ENCODE measurements at places on chromosomes 5 and 9.

DNA sequence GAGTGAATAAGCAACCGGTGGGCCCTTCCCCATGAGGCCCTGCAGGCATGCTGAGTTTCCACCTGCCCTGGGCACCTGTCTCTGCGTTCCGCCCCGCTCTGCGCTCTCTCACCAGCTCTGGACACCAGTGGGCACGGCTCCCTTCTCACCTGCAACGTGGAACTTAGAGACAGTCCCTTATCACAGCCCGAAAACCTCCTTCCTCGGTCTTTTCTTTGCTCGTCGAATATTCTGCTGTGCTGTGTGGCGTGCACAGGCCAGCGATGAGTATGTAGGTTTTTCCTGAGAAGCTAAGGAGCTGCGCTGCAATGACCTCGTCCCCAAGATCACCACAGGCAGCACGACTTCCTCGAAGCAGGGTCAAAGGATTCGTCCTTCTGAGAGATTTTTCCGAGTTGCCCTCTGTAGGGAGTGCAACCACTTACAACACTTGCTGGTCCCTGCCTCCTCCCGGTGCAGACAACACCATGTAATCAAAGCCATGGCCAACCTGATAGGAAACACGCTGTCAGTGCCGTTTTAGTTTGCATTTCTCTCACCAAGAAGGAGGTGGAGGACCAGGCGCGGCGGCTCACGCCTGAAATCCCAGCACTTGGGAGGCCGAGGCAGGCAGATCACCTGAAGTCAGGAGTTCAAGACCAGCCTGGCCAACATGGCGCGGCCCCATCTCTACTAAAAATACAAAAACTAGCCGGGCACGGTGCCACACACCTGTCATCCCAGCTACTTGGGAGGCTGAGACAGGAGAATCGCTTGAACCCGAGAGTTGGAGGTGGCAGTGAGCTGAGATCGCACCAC lies 27.2 kb upstream of the NOTCH1 start:
- H3K27me3 ChIP-seq, result no peaks in the 10 kb centered on the region
- H3K4me3 ChIP-seq, result no peak overlapping the region
- no peak for DNase-seq
- no peak overlapping the region for H3K27ac ChIP-seq
- no peaks in the 10 kb centered on the region for H3K4me1 ChIP-seq
- H3K36me3 ChIP-seq, result no peaks in the 10 kb centered on the region

GRCh38 chr5:118580949-118581348 lies 407.4 kb downstream of the DTWD2 start:
- no peaks in the 10 kb centered on the region for H3K4me1 ChIP-seq
- H3K36me3 ChIP-seq, result no peaks in the 10 kb centered on the region
- H3K27me3 ChIP-seq, result no peaks in the 10 kb centered on the region
- H3K27ac ChIP-seq, result no peak overlapping the region

DNA sequence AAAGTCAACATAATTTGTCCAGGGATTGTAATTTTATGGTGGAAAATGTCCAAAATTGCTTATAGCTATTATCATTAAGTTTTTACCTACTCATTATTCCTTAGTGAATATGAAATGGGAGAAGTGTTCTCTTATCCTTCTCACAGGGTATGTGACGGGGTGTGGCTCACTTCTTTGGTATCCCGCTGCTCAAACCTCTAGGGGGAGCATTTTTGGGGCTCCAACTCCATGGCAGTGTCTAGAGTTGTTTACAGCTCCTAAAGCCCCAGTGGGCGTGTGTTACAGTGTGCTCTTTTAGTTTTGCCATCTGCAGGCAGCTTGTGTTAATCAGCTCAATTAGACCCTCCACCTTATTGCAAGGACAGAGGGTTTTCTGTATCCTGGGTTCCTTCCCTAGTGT lies 89.4 kb downstream of the CDKN2A start:
- DNase-seq, result no peak
- H3K36me3 ChIP-seq, result no peaks in the 10 kb centered on the region
- H3K27ac ChIP-seq, result no peak overlapping the region
- no peak overlapping the region for H3K4me3 ChIP-seq
- no peaks in the 10 kb centered on the region for H3K4me1 ChIP-seq
- H3K27me3 ChIP-seq, result no peaks in the 10 kb centered on the region

GRCh38 chr5:77181596-77182304 lies 28.7 kb upstream of the PDE8B start:
- H3K4me1 ChIP-seq, result no peaks in the 10 kb centered on the region
- H3K4me3 ChIP-seq, result no peak overlapping the region
- no peak overlapping the region for H3K27ac ChIP-seq
- H3K27me3 ChIP-seq, result peaks cover 10% of the 10 kb centered on the region
- DNase-seq, result no peak
- H3K36me3 ChIP-seq, result no peaks in the 10 kb centered on the region

DNA sequence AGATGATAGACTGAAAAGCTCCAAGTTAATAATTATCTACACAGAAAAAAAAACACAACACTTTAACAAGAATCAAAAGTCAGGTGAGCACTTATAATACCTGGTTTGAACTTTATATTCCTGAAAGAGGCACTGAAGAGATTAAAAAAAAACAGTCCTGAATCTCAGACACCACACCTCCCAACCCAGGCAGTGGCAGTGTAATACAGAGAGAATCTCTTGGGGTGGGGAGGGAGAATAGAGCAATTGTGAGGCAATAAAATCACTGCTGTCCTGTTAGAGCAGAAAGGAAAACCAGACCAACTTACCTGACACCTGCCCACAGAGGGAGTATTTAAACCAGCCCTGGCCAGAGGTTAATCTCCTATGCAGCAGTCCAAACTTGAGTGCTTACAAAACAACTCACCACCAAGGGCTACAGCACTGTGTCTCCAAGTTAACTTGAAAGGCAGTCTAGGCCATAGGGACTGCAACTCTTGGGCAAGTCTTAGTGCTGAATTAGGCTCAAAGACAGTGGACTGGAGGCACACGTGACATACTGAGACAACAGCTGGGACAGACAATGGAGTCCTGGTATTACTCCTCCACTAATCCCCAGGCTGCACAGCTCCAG lies 54.2 kb downstream of the SLCO4C1 start:
- DNase-seq, result no peak
- H3K27me3 ChIP-seq, result no peaks in the 10 kb centered on the region
- H3K27ac ChIP-seq, result no peak overlapping the region
- no peaks in the 10 kb centered on the region for H3K36me3 ChIP-seq

- no peak for DNase-seq
- H3K27ac ChIP-seq, result no peak overlapping the region
- no peaks in the 10 kb centered on the region for H3K27me3 ChIP-seq
Measured at GRCh38 chr9:127809002-127809539, 6.4 kb downstream of the FPGS start.

- no peaks in the 10 kb centered on the region for H3K27me3 ChIP-seq
- DNase-seq, result no peak
- no peaks in the 10 kb centered on the region for H3K36me3 ChIP-seq
- H3K4me1 ChIP-seq, result peaks cover 9% of the 10 kb centered on the region
Measured at GRCh38 chr9:133461975-133462374, 2.2 kb downstream of the CACFD1 start.

GRCh38 chr9:93505541-93506132 lies 52.3 kb upstream of the FAM120AOS start:
- no peak overlapping the region for H3K27ac ChIP-seq
- H3K4me1 ChIP-seq, result peaks cover 4% of the 10 kb centered on the region
- no peak overlapping the region for H3K4me3 ChIP-seq
- no peaks in the 10 kb centered on the region for H3K27me3 ChIP-seq
- no peaks in the 10 kb centered on the region for H3K36me3 ChIP-seq
- no peak for DNase-seq

GRCh38 chr5:148887123-148887881 lies 60.9 kb downstream of the ADRB2 start:
- no peak overlapping the region for H3K4me3 ChIP-seq
- no peaks in the 10 kb centered on the region for H3K27me3 ChIP-seq
- H3K27ac ChIP-seq, result no peak overlapping the region
- H3K36me3 ChIP-seq, result no peaks in the 10 kb centered on the region

DNA sequence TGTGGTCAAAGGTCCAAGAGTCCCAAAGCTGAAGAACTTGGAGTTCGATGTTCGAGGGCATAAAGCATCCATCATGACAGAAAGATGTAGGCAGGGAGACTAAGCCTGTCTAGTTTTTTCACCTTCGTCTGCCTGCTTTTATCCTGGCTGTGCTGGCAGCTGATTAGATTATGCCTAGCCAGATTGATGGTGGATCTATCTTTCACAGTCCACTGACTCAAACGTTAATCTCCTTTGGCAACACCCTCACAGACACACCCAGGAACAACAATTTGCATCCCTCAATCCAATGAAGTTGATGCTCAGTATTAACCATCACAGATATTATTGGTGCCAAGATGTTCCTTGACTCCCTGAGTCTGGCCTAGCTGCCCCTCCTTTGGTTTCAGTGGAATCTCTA lies 530.8 kb upstream of the CLINT1 start:
- H3K36me3 ChIP-seq, result no peaks in the 10 kb centered on the region
- no peak overlapping the region for H3K4me3 ChIP-seq
- no peaks in the 10 kb centered on the region for H3K27me3 ChIP-seq

DNA sequence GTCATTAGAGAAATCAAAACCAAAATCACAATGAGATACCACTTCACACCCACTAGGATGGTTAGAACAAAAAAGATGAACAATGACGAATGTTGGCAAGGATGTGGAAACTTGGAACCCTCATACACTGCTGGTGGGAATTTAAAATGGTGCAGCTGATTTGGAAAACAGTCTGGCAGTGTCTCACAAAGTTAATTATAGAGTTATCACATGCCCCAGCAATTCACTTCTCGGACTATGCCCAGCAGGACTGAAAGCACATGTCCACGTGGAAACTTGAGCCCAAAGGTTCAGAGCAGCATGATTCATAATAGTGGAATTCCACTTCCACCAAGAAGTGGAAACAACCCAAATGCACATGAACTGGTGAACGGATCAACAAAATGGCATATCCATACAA lies 85.0 kb upstream of the HRH2 start:
- no peak for DNase-seq

DNA sequence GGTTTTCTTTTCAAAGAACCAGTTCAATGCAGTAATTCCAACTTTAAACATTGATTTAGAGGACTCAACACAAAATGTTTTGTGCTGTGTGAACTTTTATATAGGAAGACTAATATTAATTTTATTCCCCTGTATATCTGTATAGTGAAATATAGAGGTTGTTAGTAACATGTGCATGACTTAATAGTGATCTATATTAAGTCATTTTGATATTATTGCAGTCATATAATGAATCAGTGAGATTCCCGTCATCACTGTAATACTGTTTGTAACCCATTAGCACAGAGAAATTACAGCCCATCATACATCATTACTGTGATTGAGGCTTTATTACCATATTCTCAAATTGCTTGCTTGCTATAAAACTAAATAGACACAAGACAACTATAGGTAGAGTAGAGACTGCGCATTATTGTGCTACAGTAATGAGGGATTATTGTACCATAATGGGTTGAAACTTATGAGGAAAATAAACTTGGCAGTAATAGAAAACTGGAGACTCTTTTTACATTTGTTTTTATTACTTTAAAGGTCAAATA lies 170.7 kb downstream of the RANBP17 start:
- DNase-seq, result no peak
- H3K4me1 ChIP-seq, result no peaks in the 10 kb centered on the region
- H3K27me3 ChIP-seq, result no peaks in the 10 kb centered on the region
- no peak overlapping the region for H3K27ac ChIP-seq

GRCh38 chr9:128901822-128902221 lies 19.0 kb upstream of the PHYHD1 start:
- H3K27ac ChIP-seq, result peak overlapping the region; percentile 82
- H3K4me1 ChIP-seq, result peaks cover 75% of the 10 kb centered on the region
- no peak for DNase-seq
- no peaks in the 10 kb centered on the region for H3K27me3 ChIP-seq

DNA sequence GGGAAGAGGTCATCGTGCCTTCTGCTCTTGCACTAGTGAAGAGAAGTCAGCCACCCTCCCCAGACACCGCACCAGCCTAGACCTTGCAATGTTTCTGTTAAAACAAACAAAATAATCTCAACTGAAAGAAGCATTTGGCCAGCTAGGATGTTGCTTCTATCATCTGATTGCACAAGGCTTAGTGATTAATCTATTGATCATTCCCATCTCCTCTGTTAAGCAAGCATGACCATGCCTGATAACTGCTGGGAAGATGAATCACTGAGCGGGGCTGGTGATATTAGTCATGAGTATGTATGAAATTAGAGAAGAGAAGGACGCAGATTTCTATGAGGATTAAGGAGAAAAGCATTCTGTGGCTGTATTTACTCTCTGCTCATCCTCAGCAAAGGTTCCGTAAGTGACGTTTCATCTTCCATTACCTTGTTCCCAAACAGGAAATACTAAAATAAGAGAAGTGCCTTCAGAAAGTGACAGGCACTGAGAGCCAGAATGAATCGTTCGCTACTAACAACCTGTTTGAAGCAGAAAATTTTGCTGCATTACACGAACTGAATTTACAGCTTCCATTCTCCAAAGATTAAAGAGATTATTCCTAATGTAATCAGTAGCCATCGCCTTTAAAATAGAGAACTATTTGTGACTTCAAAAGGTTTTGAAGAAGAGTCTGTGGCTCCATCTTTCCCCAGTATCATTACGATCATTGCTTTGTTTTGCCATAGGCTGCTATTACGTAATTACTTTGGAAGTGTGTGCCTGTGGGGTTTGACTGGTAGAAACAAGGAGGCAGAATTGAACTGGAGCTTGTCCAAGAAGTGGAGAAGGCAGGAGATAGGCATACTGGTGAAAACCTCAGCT lies 219.1 kb downstream of the MED10 start:
- DNase-seq, result no peak
- no peaks in the 10 kb centered on the region for H3K27me3 ChIP-seq
- no peak overlapping the region for H3K27ac ChIP-seq
- H3K4me1 ChIP-seq, result no peaks in the 10 kb centered on the region

DNA sequence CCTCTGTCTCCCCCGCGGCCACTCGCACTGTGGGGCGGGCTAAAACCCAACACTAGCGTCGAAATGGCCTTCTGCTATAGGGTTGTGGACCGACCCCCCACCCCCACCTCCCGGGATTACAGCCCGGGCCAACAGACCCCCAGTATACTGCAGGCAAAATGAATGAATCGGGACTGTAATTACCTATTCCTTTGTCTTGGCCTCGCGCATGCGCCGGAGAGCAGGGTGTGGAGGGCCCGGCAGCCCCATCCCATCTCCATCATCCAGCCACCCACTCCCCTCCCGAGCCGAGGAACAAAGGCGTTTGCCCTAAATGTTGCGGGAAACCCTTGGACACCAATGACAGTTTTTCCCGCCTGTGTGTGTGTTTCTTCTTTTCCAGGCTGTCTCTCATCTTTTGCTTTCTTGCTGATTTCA lies 1.6 kb downstream of the BASP1 start:
- peaks cover 11% of the 10 kb centered on the region for H3K4me1 ChIP-seq
- no peak overlapping the region for H3K27ac ChIP-seq
- DNase-seq, result no peak
- H3K4me3 ChIP-seq, result no peak overlapping the region

DNA sequence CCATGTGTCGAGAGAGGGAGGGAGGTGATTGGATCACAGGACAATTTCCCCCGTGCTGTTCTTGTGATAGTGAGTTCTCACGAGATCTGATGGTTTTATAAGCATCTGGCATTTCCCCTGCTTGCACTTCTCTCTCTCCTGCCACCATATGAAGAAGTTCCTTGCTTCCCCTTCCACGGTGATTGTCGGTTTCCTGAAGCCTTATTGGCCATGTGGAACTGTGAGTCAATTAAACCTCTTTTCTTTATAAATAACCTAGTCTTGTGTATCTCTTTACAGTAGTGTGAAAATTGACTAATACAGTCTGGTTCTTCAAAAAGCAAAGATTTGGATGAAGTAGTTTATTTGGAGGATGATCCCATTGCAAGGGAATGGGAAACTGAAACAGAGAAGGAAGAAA lies 11.3 kb upstream of the MIER3 start:
- H3K27me3 ChIP-seq, result no peaks in the 10 kb centered on the region
- no peak overlapping the region for H3K4me3 ChIP-seq
- H3K27ac ChIP-seq, result no peak overlapping the region
- H3K4me1 ChIP-seq, result no peaks in the 10 kb centered on the region

All from effector memory CD4-positive, alpha-beta T cell (primary cell).